ENCODE measurements at places on chromosomes 3 and 15. TPM values are rescaled to one million over a fixed set of nuclear protein-coding genes. Genes with fewer than 3 reads are reported as not detected.

Gene IGSF11
- 22.1 TPM for total RNA-seq

GRCh38 chr3:110583373-110583935, 488.2 kb upstream of the NECTIN3 start:
- no peaks in the 10 kb centered on the region for H3K4me1 ChIP-seq
- H3K27me3 ChIP-seq, result no peaks in the 10 kb centered on the region
- no peaks in the 10 kb centered on the region for H3K36me3 ChIP-seq

DNA sequence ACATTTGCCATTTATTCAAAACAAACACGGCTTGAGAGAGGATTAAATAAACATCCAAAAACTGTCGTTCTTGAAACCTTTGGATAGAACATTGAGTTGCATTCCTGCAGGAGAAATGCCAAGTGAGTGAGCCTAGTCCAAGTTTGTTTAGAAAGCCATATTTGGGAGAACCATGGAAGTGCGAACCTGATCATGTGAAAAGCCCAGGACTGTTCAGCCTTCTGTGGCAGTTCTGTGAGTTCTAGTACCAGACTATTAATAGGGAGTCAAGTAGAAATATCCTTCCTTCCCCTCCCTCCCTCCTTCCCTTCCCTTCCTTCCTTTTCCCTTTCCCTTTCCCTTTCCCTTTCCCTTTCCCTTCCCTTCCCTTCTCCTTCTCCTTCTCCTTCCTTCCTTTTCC, 470.4 kb downstream of the LPP start:
- H3K4me3 ChIP-seq, result no peak overlapping the region
- DNase-seq, result no peak
- peaks cover 4% of the 10 kb centered on the region for H3K4me1 ChIP-seq
- H3K36me3 ChIP-seq, result no peaks in the 10 kb centered on the region
- H3K27me3 ChIP-seq, result no peaks in the 10 kb centered on the region

- H3K4me3 ChIP-seq, result no peak overlapping the region
- no peak overlapping the region for H3K27ac ChIP-seq
- no peaks in the 10 kb centered on the region for H3K36me3 ChIP-seq
- H3K27me3 ChIP-seq, result no peaks in the 10 kb centered on the region
- DNase-seq, result no peak
- no peaks in the 10 kb centered on the region for H3K4me1 ChIP-seq
Observed at GRCh38 chr15:62770111-62770660, 272.4 kb upstream of the TPM1 start.

Gene P2RY13
- 0.56 TPM for total RNA-seq

GRCh38 chr3:182451871-182452270, 341.4 kb upstream of the ATP11B start:
- H3K36me3 ChIP-seq, result no peaks in the 10 kb centered on the region
- no peak for DNase-seq

- no peaks in the 10 kb centered on the region for H3K36me3 ChIP-seq
- H3K4me1 ChIP-seq, result no peaks in the 10 kb centered on the region
- no peak overlapping the region for H3K4me3 ChIP-seq
- no peaks in the 10 kb centered on the region for H3K27me3 ChIP-seq
- no peak overlapping the region for H3K27ac ChIP-seq
- no peak for DNase-seq
Observed at GRCh38 chr15:86522721-86523120, 443.1 kb downstream of the AGBL1 start.

DNA sequence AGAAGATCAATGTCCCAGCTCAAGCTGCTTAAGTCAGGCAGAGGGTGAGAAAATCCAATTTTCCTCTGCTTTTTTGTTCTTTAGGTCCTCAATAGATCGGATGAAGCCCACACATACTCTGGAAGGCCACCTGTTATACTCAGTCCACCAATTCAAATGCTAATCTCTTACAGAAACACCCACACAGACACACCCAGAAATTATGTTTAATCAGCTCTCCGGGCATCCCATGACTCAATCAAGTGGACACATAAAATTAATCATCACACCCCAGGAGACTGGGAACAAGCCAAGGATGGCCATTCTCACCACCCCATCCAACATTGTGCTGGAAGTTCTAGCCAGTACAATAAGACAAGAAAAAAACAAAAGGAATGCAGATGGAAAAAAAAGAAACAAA, 67.8 kb upstream of the SLC24A5 start:
- DNase-seq, result no peak
- no peaks in the 10 kb centered on the region for H3K27me3 ChIP-seq
- no peak overlapping the region for H3K4me3 ChIP-seq
- no peak overlapping the region for H3K27ac ChIP-seq
- no peaks in the 10 kb centered on the region for H3K36me3 ChIP-seq

DNA sequence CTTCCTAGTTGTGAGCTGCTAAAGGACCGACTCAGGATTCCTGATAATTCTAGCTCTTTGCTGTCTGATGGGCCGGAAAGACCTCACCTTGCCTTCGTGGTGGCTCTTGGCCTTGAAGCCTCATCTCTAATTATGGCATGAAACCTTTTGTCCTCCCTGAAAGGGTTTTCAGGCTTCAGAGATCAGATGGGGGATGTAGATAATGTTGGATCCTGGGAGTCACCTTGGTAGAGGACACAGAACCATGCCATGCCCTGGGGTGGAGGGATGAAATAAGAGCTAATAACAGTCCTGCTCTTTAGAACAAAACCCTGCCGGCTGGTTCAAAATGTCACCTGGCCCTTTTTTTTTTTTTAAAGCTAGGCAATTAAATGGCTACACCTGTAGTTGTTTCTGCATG, 50.8 kb upstream of the SYN2 start:
- no peaks in the 10 kb centered on the region for H3K27me3 ChIP-seq
- DNase-seq, result no peak
- H3K36me3 ChIP-seq, result no peaks in the 10 kb centered on the region
- no peaks in the 10 kb centered on the region for H3K4me1 ChIP-seq

Gene CCDC13
- total RNA-seq, result 5.7 TPM

DNA sequence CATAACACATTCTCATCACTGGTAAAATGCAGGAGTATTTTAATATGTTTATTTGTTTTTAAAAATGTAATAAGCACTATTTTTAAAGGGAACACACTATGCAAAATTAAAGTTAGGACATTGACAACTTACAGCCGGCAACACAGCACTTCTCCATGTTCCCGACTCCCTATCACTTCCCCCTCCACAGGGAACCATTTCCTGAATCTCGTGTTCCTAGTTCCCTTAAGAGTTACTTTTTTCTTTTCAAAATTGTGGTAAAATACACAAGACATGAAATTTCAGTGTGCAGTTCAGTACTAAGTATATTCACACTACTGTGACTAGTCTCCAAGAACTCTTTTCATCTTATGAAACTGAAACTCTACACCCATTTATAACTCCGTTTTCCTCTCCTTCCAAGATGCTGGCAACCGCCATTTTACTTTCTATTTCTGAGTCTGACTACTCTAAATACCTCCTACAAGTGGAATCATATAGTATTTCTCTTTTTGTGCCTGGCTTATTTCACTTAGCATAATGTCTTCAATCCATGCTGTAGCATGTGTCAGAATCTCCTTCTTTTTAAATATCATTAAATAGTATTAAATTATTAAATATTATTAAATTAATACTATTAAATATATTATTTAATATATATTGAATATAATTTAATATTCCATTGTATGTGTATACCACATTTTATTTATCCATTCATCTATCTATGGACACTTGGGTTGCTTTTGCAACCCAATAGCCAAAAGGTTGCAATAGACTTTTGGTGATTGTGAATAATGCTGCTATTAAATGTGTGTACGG, 25.9 kb upstream of the UBE2Q2 start:
- H3K4me1 ChIP-seq, result no peaks in the 10 kb centered on the region
- no peak for DNase-seq
- H3K27me3 ChIP-seq, result no peaks in the 10 kb centered on the region
- H3K36me3 ChIP-seq, result no peaks in the 10 kb centered on the region
- H3K4me3 ChIP-seq, result peak overlapping the region; percentile 24

Data from ovary (tissue), 10 donors.